Posterior vena cava (tissue), 2 donors: ENCODE measurements at places on chromosomes 2 and 18. TPM values are rescaled to one million over a fixed set of nuclear protein-coding genes. Genes with fewer than 3 reads are reported as not detected.

GRCh38 chr18:6711467-6711866 is 18.0 kb upstream of the ARHGAP28 start:
- no peak for DNase-seq

DNA sequence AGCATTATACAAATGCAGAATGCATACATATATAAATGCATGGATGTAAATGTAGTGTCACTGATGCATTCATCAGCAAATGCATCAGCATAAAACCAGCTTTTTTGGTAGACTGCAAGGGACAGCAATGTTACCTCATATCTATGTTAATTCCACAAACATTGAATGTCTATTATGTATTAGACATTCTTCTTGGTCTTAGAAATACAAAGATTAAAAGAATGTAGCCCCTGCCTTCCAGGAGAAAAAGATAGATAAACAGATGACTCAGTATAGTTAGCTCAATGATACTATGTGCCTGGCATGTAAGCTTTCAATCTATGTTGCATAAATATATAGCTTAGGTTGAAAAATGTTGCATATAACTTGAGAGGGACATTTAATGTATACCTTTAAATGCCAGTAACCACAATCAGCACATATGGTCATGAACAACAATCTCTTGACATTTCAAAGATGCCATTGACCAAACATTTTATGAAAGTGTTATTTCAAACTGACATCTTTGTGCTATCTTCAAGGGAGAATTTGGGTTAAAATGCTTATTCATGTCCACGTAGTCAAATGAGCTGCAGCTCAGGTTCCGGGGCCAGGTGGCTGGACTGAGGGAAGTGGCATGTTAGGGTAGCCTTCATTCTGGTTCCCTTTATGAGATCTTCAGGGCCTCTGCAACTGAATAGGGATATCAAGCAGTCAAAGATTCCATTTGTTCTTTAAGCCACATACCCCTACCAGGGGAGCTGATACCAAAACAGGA is 45.2 kb upstream of the GCG start:
- no peak for DNase-seq

DNA sequence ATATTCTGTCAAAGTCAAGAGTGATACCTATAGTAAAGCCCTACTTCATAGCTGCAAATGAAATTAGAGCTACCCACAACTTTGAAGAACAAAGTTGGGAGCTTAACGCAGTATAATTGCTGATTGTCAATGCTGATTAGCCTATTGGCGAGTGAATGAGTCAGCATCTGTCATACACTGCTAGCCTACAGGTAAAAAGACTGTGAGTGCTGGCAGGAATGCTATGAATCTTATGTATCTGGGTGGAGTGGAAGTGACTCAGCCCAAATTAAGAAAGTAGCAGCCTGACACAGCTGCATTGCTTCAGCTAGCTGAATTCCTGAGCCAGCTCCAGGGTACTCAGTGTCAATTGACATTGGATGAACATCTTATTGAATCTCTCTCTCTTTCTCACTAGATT is 179.4 kb upstream of the DCC start:
- DNase-seq: no peak

Gene FAM161A
- 1.8 TPM for total RNA-seq

Gene SPP2
- total RNA-seq: not detected

Gene FOXD4L1
- not detected for total RNA-seq

Gene SERPINB3
- not detected for total RNA-seq
